ENCODE measurements at places on chromosomes 4 and X. TPM values are rescaled to one million over a fixed set of nuclear protein-coding genes. Genes with fewer than 3 reads are reported as not detected.

The TMEM47 gene
- polyA plus RNA-seq = 1.9 TPM

The HPGDS gene
- 0.33 TPM for polyA plus RNA-seq

The RBM47 gene
- polyA plus RNA-seq = 31.3 TPM

The TNMD gene
- 0.33 TPM for polyA plus RNA-seq

The DAPP1 gene
- polyA plus RNA-seq = 29.1 TPM

The TFE3 gene
- polyA plus RNA-seq = 20.5 TPM
